ENCODE measurements at places on chromosomes 4 and X.

DNA sequence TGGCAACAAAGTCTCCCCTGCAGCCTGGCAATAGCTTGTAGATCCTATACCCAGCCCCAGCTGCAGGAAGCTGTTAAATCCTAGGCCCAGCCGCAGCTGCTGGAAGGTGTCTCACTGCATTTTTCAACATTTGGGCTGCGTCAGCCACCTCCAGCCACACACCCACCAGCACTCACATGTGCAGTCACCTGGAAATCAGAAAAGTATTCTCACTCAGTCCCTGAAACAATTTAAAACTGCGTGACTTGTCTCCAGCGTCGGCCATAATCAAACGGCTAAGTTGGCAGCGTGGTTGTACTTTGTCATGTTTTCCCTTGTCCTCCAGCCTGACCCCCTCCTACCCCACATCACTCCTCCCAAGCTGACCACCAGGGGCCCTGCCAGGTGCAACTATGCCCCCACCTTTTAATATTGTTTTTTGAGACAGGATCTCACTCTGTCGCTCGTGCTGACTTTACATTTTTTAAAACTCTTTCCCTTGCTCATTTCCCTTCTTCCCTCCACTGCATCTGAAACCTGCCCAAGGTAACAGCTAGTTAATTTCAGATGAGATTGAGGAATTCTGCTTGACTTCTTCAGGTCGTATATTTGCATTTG, 97.2 kb upstream of the FRG1 start:
- no peak for DNase-seq

DNA sequence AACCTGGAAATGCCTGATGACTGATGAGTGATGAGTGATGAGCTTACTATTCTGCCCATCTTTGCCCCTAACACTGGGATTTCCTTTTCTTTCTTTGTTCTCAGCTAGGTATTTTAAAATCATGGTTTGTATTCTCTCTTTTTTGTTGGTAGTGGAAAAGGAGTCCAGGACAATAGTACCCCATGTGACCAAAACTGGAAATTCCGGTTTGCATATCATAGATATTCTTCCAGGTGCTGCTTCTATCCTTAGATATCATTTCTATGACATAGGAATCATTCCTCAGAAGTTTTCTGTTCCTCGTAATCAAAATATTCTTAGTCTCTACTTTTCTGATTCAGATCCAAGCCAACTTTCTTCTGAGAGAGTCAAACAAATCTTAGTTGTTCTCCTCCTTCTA, 320.5 kb upstream of the TET2 start:
- DNase-seq: no peak

DNA sequence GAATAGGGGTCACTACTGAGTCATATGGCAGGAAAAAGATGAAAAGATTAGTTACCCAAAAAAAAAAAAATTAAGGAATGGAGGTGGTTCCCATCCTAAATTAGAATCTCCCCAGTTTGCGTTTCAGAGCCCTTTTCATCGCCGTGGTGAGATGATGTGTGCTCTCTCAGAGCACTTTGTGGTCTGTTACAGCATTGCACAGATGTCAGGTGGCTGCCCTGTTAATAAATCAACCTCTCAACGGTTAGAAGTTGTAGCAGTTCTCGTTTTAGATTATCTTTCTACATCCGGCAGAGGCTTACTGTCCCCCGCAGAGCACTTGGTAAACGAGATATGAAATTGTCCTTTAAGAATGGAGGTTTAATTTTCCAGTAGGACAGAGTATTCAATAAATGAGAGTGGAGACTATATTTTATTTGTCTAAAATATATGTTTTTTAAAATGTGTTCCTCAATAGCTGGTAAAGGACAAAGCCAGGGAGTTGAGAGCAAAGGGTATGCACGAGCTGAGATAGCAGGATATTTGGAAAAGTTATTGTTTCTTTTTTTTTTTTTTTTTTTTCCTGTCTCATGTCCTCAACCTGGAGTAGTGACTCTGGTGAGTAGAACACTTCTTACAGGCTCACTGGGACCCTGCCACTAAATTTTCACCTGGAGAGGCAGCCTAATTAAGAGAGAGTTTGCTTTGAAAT, 26.9 kb downstream of the AFF1 start:
- DNase-seq: no peak

DNA sequence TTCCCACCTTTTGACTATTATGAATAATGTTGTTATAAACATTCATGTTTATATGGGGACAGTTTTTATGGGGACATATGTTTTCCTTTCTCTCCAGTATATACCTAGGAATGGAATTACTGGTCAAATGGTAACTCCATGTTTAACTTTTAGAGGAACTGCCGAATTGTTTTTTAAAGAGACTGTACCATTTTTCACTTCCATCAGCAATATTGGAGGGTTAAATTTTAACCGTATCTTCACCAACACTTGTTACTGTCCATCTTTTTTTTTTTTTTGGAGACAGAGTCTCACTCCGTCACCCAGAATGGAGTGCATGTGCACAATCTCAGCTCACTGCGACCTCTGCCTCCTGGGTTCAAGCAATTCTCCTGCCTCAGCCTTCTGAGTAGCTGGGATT, 46.4 kb upstream of the PRPS1 start:
- no peak for DNase-seq

DNA sequence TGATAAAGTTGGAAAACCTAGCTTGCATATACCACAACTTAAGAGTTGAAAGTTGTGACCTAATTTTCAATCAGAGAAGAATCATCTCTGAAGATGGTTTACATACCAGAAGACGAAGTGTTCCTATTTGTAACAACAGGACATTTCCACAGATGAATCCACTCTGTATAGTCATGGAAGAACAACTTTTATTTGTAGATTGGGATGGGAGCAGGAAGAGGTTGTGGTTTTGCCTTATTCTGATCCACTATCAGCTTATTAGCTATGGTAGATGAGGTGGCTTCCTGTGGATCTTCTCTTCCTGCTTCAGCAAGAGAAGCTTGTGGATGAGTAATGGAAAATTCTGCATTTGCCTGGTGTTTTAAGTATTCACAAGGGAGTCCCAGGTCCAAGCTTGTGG, 18.6 kb upstream of the SUPT20HL1 start:
- DNase-seq: no peak

GRCh38 chr4:152244659-152245058, 291.2 kb downstream of the FBXW7 start:
- no peak for DNase-seq

GRCh38 chr4:153295131-153295755, 49.2 kb upstream of the MND1 start:
- no peak for DNase-seq

- no peak for DNase-seq
Observed at GRCh38 chr4:3701736-3702560, 64.2 kb upstream of the ADRA2C start.

- DNase-seq: peak; percentile 79
Observed at GRCh38 chr4:83252782-83253405, 31.7 kb downstream of the COQ2 start.

GRCh38 chr4:95980877-95981360, 141.0 kb downstream of the PDHA2 start:
- no peak for DNase-seq

DNA sequence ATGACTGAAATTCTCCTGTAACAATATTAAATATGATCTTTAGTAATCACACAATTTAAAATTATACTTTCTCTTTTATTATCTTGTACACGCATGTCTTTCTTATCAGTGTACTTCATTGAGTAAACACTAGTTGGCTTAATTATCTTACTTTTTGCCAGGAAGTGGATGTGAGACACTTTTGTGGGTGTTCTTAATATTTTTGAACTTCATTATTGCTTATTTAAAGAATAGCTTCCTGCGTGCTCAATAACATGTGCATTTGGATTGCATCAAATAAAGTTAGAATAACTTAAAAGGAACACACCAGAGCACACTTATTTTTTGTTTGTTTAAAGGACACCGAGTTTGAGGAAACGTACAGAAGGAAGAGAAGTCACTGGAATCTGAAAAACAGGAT, 128.5 kb upstream of the VEGFC start:
- no peak for DNase-seq

DNA sequence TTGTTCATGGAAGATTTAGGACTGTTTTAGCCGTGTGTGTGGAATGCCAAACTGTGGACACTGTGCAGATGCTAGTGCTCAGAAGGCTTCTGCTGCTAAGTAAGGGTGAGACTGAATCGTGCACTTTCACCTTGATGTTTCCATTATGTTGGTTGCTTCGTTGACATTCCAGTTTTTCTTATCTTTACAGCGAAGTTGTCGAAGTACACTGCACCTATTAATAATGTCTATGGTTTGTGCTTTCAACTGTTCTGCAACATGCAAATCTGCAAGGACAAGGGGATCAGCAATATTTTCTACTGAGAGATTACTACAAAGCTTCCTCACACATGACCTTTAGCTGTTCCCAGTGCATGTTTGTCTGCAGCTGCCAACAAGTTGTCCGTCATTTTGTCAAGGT, 67.7 kb downstream of the UGT2A3 start:
- DNase-seq: no peak

DNA sequence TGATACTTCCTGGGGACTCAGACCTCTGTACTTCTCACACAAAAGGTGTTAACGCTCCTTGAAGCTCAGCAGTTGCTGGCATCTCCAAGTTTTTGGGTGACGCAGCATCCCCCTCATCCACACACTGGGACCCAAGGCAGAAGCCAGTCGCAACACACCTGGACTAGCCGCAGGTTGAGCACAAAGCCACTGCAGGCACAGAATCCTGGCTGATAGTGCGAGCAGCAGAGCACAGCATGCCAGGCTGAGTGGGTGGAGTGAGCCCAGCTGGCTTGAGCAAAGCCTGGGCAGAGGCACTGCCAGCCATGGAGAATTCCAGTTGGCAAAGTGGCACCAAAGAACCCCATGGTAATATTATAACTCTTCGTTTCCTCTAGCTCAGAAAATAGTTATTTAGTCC, 873.2 kb upstream of the NDST4 start:
- no peak for DNase-seq

DNA sequence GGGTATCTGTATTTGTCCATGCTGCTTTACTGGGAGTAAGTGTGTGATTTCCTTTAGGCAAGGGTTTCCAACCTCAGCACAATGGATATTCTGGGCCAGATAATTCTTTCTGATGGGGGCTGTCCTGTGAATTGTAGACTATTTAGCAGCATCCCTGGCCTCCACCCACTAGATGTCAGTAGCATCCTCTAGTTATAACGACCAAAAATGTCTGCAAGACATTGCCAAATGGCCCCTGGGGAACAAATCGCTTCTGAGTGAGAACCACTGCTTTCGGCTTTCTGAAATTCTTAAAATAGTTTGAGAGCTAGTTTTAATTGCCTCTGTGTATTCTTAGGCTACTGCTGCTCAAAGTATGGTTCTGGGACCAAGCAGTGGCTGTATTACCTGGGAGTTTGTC, 81.2 kb upstream of the GPM6B start:
- DNase-seq: no peak

DNA sequence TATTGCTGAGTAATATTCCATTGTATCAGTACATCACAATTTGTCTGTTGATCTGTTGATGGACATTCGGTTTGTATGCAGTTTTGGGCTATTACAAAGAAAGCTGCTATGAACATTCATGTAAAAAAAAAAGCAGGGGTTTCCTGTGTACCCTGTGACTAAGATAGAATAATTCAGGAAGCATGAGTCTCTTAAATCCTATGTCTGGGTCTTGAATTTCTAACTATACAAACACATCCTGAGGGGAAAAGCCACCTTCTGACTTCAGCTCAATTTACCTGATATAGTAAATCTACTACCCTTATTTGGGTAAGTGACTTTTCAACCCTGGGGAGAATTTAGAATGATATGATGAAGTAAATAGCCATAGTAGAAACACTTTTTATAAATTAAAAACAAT, 94.6 kb upstream of the FUNDC1 start:
- no peak for DNase-seq

- no peak for DNase-seq
Observed at GRCh38 chr4:102042871-102043802, 252.6 kb downstream of the BANK1 start.

- DNase-seq: no peak
Observed at GRCh38 chr4:54742636-54743399, 85.1 kb downstream of the KIT start.

GRCh38 chr4:87465739-87466366, 43.5 kb downstream of the NUDT9 start:
- DNase-seq: no peak

DNA sequence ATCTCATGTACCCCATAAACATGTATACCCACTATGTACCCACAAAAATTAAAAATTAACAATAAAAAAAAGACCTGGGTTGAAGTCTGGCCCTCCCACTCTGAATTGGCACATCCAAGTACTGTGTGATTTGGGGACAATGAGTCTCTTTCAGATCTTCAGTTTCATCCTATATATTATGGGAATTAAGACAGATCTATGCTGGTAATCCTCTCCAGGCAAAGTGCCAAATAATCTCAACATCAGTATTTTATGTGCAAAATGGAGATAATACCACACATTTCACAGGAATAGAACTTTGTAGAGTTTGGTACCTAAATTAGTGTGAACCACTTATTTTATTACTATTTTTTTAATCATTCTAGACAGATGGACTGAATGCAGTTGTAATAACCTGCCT, 11.0 kb upstream of the SCD5 start:
- DNase-seq: no peak

GRCh38 chr4:7938609-7939376, 868 bp downstream of the AFAP1 start:
- DNase-seq: no peak

GRCh38 chrX:16594490-16594889, 55.5 kb upstream of the S100G start:
- DNase-seq: no peak

- no peak for DNase-seq
Observed at GRCh38 chr4:39936565-39937418, 40.9 kb downstream of the PDS5A start.

- no peak for DNase-seq
Observed at GRCh38 chr4:84912741-84913140, 53.7 kb downstream of the WDFY3 start.

- DNase-seq: no peak
Observed at GRCh38 chrX:109793191-109793590, 60.1 kb upstream of the ACSL4 start.

- no peak for DNase-seq
Observed at GRCh38 chr4:120760047-120760446, 162.5 kb downstream of the PRDM5 start.

- DNase-seq: no peak
Observed at GRCh38 chr4:104649631-104650030, 154.9 kb upstream of the CXXC4 start.

GRCh38 chr4:139540161-139540560, 15.9 kb downstream of the SETD7 start:
- DNase-seq: no peak

GRCh38 chrX:19046343-19047215, 62.7 kb upstream of the PHKA2 start:
- DNase-seq: no peak

- no peak for DNase-seq
Observed at GRCh38 chr4:156102411-156102810, 148.7 kb upstream of the CTSO start.

GRCh38 chr4:15774020-15774420, 4.1 kb upstream of the CD38 start:
- DNase-seq: no peak

GRCh38 chr4:24443200-24443599, 141.2 kb downstream of the DHX15 start:
- DNase-seq: no peak

- DNase-seq: no peak
Observed at GRCh38 chr4:217891-218290, 87.4 kb downstream of the ZNF732 start.
